ENCODE measurements at places on chromosomes 6 and 20. TPM values are rescaled to one million over a fixed set of nuclear protein-coding genes. Genes with fewer than 3 reads are reported as not detected.
A peak's percentile ranks its signal among the peaks of the same experiment; 100 is the strongest.

DNA sequence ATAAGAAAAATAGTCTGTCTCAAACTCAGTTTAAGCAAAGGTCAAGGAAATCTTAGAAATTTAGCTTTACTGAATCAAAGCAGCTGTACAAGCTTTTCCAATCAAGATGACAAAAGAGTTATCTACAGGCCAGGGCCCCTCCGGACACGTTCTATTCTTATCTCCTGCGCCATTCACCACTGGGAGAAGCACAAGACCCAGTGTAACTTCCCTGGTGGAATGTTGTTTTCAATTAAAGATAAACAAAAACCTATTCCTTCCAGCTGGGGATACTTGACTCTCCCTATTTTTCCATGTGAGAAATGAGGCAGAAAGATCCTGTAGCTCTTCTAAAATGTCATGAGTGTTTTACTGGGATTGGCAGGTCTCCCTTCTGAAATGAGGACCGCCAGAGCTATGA, 123.3 kb downstream of the TBX18 start:
- DNase-seq, result no peak

The GPX5 gene
- total RNA-seq, result not detected

DNA sequence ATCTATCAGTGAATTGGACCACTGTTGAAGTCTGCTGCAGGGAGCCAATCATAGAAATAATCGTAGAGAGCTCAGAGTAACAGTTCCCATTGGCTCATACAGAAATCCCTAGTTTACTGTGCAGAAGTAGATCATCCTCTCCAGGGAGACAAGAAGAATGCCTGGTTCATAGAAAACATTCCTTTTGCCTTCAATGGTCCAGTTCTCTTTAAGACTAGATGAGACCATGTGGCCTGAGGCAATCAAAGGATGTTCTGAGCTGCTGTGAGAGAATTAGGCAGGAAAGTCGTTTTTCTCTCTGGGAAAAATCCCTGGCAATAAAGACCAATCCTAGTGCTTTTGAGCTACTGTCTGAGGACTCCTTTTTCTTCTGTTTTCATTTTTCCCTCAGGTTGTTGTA, 208.4 kb downstream of the CENPW start:
- DNase-seq, result no peak

- no peak for DNase-seq
Observed at GRCh38 chr6:16089232-16090062, 39.4 kb upstream of the MYLIP start.

The PPP1R3G gene
- 3.3 TPM for total RNA-seq

GRCh38 chr6:129709196-129709768, 695 bp downstream of the ARHGAP18 start:
- DNase-seq, result peak; percentile 35

The APOM gene
- 0.40 TPM for total RNA-seq

DNA sequence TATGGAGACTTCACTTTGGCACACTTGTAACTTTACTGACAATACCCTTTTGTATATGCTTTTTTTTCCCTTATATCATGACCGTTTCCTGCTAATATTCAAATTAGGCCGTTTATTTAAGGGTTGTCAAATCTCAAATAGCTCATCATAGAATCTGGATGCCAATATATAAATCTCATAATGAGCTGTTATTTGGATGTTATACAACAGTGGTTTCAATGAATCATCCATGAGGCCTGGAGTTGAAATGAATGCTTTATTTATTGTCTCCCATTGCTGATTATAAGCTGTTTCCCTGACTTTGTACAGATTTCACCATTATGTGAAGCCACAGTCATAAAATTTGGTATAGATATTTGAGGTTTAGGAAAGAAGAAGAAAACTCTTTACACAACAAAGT, 256.1 kb downstream of the PLCB1 start:
- no peak for DNase-seq

GRCh38 chr6:90463359-90463758, 123.5 kb downstream of the MAP3K7 start:
- DNase-seq, result no peak

GRCh38 chr6:30073489-30074235, 1.9 kb downstream of the RNF39 start:
- DNase-seq, result no peak

The SYNDIG1 gene
- total RNA-seq, result 23.9 TPM

The FABP7 gene
- total RNA-seq, result 138 TPM

GRCh38 chr20:49171909-49172308, 16.2 kb downstream of the STAU1 start:
- peak; percentile 57 for DNase-seq

GRCh38 chr20:44700306-44700705, 14.9 kb upstream of the CCN5 start:
- DNase-seq, result no peak

DNA sequence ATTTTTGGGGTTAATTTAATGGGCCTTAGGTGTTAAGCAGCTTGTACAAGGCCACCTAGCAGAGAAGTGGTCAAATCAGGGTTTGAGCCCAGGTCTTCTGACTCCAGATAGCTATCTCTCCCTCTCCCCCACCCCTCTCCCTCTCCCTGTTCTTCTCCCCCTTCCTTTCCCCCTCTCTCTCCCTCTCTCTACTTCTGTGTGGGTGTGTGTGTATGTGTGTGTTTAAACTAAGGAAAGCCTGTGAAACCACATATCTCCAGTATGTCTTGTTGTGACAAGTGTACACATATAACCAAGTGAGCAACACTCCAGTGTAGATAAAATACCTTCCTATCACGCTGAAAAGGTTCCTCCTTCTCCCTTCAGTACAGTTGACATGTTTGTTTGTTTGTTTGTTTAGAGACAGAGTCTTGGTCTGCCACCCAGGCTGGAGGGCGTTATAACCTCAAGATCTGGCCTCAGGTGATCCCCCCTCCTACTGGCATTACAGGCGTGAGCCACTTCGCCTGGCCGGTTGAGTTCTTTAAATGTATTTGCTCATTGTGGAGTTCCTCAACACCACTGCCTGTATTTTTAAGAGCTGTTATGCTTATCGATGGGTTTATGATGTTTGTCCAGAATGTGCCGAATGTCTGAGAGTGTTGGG, 140.4 kb downstream of the JARID2 start:
- DNase-seq, result no peak

The GUCA1A gene
- 1.9 TPM for total RNA-seq

The EYS gene
- total RNA-seq, result 3.5 TPM

The TAGAP gene
- 7.7 TPM for total RNA-seq
